ENCODE measurements at places on chromosomes 7 and 10.
A peak's percentile ranks its signal among the peaks of the same experiment; 100 is the strongest.

DNA sequence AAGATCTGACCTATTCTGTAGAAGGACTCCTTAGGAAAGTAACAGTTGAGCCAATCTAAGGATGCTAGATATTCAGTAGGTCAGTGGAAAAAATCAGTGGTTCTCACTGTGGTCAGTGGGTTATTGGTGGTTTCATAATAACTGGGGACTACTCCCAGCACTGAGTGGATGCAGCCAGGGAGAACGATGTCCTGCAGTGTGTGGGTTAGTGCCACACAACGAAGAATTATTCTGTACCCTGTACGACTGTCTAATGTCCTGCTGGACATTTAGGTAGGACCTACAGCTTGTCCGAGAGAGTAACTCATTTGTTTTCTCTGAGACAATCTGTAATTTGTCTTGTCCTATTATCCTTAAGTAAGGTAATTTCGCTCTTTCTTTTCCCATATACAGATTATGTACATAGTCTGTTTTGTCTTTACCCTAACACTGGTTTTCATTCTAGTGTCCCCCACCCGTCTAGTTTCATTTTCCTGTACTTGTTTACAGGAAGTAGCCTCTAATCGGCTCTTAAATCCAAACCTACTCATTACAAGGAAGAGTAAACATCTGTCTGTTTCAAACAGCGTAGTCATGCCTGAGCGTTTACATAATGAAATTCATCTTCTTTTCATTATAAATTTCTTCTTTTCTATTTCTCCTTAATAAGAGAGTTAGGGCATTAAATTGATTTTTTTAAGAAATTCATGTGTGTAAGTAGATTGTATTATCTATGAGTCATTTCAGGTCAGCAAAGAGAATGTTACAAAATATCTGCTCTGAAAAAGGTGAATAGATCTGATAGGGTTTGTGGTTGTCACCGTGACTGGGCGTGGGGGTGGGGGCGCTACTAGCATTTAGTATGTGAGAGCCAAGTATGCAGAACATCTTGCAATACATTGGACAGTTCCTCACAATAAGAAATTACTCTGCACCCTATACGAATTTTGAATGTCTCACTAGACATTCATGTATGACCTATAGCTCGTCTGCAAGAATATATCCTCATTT lies 8.3 kb upstream of the ZC3HAV1L start:
- DNase-seq, result peak; percentile 57

GRCh38 chr7:70457883-70458680 lies 673.9 kb upstream of the GALNT17 start:
- DNase-seq, result no peak

- DNase-seq, result no peak
Observed at GRCh38 chr7:88395715-88396114, 89.0 kb upstream of the STEAP4 start.

GRCh38 chr7:100093498-100093897 lies 4.7 kb downstream of the COPS6 start:
- DNase-seq, result no peak

DNA sequence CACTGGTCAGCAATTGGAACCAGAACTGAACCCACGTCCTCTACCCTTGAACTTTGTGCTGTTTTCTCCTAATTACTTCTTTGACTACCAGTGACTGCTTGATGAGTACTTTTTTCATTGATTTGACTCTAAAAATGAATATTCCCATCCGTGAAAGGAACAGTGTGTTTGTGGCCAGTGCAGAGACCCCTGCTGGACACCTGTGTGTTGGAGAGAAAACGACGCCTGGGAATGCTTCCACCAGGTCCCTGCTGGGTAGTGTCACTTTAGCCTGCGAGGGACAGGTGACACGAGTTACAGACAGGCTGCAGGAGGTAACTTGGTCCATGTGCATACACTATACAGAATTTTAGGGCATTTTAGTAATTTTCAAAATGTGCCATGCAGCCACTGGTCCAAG lies 6.8 kb upstream of the GJD4 start:
- no peak for DNase-seq

- no peak for DNase-seq
Observed at GRCh38 chr10:1464881-1465417, 272.4 kb downstream of the ADARB2 start.

- peak; percentile 28 for DNase-seq
Observed at GRCh38 chr7:131235489-131236317, 92.0 kb upstream of the MKLN1 start.

DNA sequence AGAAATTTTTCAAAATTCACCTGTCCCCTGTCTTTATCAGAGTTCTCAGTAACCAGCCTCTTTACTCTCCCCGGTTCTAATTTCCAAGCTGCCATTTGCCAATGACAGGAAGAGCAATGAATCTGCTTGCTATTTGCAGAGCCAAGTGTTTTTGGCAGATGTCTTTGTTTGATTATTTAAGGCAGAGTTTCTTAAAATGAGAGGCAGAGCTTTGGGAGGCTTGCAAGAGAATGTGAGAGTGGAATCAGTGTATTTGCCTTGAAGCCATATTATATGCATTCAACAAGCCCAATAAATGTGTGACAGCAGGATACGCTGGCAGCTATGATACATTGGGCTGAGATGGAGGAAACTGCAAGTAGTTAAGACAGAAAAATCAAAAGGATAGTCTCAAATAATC lies 196.5 kb downstream of the PHF14 start:
- no peak for DNase-seq

DNA sequence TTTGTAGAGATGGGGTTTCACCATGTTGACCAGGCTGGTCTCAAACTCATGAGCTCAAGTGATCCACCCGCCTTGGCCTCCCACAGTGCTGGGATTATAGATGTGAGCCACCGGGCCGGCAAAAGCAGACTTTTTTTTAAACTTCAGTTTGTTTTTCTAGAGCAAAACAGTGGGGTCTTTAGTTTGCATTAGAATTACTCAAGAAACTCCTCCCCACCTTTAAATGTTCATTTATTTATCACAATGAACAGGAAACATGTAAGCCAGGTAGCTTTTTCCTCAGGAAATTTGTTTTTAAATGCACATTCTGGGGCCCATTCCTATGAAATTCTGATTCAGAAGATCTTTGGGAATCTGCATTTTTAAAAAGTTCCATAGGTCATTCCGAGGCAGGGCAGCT lies 56.0 kb upstream of the JAZF1 start:
- DNase-seq, result no peak
